ENCODE measurements at places on chromosomes 13 and 19.

DNA sequence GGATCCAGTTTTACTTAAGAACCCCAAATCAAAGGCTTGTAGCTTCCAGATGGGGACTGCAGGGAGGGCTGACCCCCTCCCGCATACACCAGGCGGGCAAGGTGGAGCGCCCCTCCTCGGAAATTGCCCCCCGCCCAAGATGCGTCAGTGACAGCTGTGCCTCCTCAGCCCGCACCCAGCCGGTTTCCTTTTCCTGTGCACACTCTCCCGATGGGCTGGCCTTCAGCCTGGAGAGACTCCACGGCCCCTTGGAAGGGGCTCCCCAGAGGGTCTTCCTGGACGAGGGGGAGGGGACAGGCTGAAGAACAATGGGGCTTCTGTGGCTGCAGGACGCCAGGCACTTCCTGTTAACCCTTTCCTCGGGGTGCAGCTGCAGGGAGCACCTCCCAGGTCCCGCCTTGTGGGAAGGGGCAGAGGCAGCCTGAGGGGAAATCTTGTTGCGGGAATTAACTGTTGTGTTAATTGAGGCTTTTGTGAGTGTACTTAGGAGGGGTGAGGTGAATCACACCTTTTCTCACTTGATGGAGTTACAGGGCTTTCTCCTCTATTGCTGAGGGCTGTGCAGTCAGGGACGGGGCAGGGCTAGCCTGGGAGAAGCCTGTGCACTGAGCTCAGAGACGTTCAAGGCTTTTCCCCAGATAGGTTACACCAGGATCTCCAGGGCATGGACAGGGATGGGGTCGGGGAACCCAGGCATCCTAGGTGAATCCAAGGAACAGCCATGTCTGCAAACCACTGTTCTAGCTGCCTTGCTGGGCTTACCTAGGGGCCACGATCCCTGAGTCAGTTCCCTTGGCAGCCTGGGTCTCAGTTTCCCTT lies 14.3 kb downstream of the IER2 start:
- peak; percentile 90 for DNase-seq

DNA sequence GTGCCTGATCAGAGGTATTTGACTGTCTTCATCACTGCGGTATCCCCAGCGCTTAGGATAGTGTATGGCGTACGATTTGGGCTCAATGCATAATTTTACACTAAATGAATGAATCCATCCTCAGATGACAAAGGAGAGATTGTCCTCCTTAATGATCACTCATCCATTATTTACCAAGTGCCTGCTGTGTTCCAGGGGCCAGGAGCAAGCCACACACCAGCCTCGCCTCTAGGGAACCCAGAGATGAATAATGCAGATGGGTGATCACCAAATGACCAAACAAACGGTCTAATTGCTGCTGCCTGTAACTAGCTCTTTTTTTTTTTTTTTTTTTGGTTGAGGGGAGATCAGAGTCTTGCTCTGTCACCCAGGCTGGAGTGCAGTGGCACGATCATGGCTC lies 5.9 kb upstream of the GPR32 start:
- DNase-seq: no peak

DNA sequence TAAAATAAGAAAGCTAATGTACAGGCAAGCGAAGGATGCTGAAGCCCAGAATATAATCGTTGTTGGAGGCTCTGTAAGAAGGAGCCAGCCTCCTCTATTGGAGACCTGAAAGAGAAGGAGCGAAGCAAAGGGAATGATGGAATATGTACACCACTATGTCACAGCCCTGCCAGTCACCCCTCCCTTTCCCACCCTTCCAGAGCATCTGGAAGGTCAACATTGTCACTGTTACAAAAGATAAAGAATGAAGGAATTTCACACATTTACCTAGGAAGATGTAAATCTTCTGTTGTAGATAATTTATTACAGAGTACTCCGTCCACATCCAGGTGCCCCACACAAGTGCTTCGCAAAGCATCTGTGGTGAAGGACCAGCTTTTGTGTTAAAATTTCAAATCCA lies 39.7 kb upstream of the SACS start:
- no peak for DNase-seq

- DNase-seq: peak; percentile 93
Observed at GRCh38 chr19:49997709-49998108, 27.5 kb downstream of the VRK3 start.

- no peak for DNase-seq
Observed at GRCh38 chr13:27396252-27396846, 28.1 kb upstream of the GTF3A start.

- no peak for DNase-seq
Observed at GRCh38 chr19:38442736-38443135, 9.2 kb downstream of the RYR1 start.

DNA sequence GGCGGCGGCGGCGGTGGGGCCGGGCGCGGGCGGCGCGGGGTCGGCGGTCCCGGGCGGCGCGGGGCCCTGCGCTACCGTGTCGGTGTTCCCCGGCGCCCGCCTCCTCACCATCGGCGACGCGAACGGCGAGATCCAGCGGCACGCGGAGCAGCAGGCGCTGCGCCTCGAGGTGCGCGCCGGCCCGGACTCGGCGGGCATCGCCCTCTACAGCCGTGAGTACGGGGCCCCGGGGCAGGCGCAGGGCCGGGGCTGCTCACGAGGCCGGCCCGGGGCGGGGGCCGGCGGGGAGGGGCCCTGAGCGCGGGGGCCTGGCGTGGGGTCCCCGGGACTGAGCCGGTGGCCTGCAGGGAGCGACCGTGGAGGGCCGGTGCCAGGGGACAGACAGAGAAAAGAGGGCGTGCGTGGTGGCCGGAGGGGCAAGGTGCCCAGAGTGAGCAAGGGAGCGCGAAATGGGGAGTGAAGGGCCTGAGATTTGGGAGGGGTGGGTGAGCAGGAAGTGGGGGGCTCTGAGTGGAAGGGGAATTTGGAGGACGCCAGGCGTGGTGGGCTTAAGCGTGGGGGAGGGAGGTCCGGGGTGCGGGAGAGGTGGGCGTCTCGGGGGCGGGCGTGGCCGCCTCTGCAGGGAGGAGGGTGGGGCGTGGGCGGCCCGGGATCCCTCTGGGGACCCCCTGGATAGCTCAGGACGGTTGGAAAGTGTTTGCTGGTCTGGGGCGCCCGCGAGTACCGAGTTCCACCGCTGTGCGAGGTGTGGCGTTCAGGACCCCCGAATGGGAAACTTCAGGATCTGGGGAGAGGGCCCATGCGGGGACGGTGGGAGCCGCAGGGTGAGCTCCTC lies 575 bp downstream of the CARM1 start:
- DNase-seq: peak; percentile 82

- DNase-seq: peak; percentile 100
Observed at GRCh38 chr19:2702170-2703076, at the start of gene GNG7. TSS of gene GNG7 (minus strand) at chr19:2702694. CDS start at chr19:2520688, 182,006 bp downstream.

DNA sequence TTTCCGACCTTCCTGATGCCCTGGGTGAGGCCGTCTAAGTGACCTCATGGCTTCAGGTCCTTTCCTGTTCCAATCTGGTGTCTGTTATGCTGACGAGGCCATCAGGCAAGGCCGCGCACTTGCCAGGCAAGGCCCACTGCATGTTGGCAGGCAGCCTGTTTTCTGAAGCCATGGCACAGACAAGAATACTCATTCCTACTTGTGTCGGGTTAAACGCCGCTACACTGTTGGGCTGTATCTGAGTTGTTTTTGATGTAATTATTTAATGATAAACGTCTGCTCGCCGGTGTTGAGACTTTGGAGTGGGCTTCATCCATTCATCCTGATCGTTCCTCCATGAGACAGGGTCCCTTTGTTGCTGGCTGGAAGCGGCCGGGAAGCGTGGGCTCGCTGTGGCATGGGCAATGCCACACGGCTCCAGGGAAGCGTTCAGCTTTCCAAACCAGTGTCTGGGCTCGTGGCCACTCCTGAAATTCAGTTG lies 92.1 kb downstream of the ATP11A start:
- DNase-seq: peak; percentile 30

DNA sequence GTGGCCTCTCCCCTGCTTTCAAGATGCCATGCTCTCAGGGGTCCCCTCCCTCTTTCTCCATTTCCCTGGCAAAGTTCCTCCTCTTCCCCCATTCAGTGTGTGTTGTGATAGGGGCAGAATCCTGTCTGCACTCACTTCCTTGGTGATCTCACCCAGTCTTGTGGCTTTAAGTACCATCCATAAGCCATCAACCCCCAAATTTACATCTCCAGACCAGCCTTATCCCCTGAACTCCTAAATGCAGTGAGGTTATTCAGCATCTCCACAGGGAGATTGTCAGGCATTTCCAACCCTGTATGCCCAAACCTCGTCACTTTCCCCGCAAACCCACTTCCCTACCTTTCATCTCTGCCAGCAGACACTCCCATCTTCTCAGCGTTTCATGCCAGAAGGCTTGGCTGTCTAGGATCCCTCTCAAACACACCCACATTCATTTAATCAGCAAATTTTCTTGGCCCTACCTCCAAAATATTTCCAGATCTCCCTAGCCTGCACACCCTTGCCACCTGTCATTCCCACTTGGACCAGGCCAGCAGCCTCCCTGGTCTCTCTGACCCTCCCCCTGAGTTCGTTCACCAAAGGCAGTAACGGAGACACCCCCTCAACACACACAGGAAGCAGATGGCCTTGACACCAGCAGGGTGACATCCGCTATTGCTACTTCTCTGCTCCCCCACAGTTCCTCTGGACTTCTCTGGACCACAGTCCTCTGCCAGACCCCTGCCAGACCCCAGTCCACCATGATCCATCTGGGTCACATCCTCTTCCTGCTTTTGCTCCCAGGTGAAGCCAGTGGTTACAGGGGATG lies at the start of gene HCST:
HCST (plus strand) TSS at position 676 of the 808 bp plus-strand sequence; CDS start at position 741, 65 bp downstream.
- DNase-seq: no peak

Measured in H7 (cell line).